ENCODE measurements at places on chromosomes 2 and 18.

DNA sequence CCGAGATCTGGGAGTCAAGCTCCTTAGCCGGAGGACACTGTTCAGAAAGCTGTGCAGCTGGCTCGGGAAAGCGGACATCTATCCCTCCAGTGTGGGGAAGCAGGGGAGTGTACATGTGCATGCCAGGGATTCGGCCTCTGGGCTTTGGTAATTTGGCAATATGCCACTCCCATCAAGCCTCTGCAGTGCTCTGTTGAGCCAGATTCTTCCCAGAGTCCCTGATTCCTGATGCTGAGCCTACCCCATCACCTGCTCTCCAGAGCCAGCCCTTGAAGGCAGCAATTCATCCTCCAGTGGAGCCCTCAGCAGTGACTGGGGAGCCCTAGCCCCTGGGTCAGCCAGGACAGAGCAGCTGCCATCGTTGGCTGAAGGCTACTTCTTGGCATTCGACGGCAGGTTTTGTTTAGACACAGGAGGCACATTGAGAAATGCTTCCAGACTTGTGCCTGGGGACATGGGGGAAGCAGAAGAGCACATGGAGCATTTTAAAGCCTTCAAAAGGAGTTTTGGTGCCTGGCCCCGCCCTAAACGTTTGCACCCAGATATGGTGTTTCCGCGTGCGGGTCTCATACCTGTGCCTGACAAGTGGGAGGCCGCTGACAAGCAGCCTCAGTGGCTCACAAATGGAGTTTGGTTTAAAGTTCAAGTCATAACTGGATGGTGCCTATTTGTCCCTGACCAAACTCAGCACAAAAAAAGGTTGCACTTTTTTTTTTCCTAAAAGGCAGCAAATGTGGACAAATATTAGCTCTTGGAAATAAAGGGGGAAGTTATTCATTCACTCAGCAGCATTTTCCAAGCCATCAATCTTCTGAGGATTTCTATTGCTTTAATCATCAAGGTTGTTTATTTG, 272.8 kb downstream of the CYRIA start:
- no peak for DNase-seq

- no peak for DNase-seq
These were observed 554 bp downstream of the FEV start for GRCh38 chr2:218984239-218985020.

DNA sequence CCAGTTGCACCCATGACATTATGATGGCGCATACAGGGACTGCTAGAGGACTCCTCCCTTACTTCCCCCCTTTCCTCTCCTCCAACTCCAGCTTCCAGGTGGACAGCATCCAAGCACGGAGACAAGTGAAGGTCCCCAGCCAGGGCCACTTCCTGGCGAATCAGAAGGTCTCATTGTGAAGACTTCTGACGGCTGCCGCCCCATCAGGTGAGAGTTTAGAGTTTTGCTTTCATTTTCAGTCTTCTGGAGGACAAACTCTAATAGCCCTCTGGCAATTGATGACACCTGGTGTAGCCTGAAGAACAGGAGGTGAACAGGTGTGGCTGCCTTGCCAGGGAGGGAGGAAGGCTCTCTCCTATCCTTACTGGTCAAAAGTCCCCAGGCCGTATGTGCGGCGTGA, 77.3 kb upstream of the KCNH7 start:
- no peak for DNase-seq

GRCh38 chr18:74482697-74483096, 13.5 kb upstream of the CNDP2 start:
- no peak for DNase-seq

Data from GM03348 (cell line).